ENCODE measurements at places on chromosomes 1 and 21.
A peak's percentile ranks its signal among the peaks of the same experiment; 100 is the strongest.

- no peak for DNase-seq
Observed at GRCh38 chr1:8858888-8859706, 19.4 kb downstream of the ENO1 start.

DNA sequence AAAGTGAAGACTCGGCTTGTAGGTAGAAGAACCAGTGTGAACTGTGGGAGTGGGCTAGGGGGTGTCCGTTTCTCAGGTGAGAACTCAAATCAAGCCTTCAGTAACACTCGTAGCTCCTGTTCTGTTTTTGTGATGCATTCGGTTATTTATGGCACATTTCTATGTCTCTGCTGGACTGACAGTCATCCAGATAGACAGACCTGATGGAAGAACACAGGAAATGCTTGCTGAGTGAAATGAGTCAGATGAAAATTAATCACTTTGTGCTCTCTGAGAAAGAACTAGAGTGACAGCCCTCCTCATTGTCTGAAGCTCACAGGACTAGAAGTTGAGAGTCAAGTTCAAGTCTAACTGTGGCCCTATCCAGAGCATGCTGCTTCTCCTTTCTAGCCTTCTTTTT, 360.1 kb upstream of the PLXNA2 start:
- DNase-seq: peak; percentile 1

DNA sequence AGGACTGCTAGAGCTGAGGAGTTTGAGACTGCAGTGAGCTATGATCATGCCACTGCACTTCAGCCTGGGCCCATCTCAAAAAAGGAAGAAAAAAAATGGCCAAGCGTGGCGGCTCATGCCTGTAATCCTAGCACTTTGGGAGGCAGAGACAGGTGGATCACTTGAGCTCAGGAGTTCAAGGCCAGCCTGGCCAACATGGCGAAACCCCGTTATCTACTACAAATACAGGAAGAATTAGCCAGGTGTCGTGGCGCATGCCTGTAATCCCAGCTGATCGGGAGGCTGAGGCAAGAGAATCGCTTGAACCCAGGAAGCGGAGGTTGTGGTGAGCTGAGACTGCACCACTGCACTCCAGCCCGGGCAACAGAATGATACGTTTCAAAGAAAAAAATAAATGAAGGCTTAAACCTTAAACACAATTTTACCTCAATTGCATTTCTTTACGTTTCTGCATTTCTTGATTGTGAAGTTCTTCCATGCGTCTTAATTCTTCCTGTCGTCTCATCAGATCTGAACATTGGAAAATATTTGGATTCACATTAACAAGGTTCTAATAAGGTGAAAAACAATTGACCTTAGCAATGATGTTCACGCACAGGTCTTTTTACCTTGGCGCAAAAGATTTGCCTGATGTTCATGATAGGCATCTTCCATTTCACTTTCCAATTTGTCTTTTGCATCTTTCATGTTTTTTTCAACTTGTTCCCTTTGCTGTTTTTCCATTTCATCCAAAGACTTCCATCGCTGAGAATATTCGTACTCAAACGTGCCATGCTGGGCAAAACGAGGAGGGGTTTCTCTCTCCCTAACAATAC, 4.2 kb downstream of the SFPQ start:
- no peak for DNase-seq

DNA sequence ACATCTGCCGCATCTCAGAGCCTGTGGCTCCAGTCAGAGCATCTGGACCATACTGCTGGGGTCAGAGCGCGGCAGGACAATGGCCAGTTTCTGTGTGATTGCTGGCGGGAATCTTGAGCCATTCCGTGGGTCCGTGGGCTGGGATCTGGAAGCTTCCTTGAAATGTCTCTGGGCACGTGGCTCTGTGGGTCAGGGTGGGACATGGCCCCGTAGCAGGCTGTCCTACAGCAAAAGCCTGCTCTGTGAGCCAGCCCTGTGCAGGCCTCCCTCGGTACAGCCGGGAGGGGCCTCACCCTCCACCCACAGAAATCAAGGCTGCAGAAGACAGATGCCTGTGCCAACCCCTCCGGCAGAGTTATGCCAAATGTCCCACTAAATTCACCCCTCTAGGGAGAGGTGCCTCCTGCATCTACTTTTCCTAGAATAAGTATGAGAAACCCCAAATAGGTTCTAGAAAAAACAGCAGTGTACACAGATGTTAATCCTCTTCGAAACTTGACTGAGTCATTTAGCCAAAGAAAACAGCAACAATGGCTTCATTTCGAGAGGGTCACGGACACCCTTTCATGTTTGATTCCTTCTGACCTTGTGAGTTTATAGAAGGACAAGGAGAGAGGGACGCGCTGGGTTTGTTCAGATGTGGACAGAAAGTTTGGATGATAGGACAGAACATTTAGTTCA, 27.8 kb downstream of the COL18A1 start:
- no peak for DNase-seq

GRCh38 chr21:17388226-17388625, 124.6 kb upstream of the CXADR start:
- DNase-seq: no peak

GRCh38 chr21:43726686-43727518, 8.0 kb downstream of the PDXK start:
- DNase-seq: no peak

DNA sequence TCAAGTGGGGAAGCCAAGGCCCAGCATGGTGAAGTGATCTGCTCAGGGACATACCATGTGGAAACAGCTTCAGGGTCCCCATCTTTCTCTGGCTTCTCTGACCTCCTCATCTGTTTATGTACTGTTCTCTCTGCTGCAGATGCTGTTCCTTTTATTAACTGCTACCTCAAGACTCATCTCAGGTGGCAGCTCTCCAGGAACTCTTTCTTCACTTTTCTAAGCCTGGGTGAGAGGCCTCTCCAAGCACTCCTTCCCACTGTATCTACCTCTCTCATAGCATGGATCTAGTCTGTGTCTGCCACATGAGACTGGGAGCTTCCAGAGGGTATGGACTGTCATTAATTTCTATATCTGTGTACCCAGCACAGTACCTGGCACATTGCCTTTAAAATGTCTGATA, 73.4 kb upstream of the PPM1J start:
- DNase-seq: no peak

DNA sequence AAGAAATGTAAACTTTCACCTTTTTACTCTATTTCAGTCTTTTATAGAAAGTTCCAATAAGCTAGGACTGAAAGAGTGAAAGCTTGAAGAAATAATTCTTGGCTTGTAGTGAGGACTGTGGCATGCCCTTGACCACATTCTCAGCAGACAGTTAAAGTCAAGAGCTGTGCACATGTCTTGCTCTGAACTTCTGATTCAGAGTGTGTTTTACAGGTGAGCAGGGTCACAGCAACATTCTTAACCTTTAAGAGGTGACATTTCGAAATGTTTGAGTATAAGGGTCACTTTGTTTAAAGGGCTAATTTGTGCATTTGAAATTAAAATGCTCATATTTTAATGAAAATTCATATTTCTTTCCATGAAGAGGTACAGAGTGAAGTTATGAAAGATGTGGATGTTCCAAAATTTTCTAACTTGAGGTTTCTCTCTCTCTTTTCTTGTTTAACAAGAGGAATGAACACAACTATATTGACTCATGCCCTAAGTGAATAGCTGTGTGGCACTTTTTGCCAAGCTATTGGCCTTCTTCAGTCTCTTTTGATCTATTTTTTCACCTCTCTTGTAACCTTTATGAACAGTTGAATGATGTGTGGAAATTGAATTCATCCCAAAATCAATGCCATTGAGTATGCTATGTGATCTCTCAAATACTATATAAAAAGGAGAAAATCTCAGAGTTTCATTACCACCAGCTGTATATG, 918.1 kb downstream of the ADGRL2 start:
- no peak for DNase-seq

GRCh38 chr1:32242341-32242851, 4.6 kb upstream of the FAM167B start:
- DNase-seq: no peak

GRCh38 chr1:174206148-174206836, 47.0 kb downstream of the RABGAP1L start:
- no peak for DNase-seq

- no peak for DNase-seq
Observed at GRCh38 chr1:197688233-197688632, 87.0 kb downstream of the DENND1B start.

DNA sequence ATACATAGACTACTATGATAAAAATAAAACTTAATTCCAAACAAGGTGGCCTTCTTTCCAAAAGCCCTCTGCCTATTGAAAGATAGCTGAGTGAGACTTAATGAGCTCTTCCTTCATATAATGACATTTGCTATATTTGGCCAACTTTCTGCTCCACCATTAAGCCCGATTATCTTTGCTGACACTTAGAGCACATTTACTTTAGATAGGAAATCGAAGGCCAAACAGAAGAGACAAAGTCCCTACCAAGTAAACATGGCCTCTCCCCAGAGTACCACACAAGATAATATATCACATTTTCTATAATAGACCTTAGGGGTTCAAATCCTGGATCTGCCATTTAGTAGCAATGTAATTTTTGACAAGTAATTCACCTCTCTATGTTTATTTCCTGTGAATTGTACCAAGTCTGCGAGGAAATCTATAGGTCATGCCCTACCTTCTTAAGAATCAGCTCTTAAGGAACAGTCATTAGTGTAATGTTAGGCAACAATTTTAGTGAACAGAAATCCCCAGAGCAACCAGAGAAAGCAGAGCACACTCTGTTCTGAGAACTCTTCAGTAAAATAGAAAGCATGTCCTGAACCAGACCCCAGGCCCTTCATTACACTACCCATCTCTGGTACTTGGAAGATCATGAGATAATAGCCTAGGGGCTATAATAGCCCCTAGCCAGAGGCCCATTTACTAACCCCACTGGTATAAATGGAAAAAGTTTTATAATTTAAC, 17.3 kb upstream of the COA6 start:
- no peak for DNase-seq

- DNase-seq: no peak
Observed at GRCh38 chr1:109399326-109399957, 1.7 kb upstream of the SORT1 start.

GRCh38 chr1:183000167-183000962, 22.9 kb upstream of the LAMC1 start:
- no peak for DNase-seq

DNA sequence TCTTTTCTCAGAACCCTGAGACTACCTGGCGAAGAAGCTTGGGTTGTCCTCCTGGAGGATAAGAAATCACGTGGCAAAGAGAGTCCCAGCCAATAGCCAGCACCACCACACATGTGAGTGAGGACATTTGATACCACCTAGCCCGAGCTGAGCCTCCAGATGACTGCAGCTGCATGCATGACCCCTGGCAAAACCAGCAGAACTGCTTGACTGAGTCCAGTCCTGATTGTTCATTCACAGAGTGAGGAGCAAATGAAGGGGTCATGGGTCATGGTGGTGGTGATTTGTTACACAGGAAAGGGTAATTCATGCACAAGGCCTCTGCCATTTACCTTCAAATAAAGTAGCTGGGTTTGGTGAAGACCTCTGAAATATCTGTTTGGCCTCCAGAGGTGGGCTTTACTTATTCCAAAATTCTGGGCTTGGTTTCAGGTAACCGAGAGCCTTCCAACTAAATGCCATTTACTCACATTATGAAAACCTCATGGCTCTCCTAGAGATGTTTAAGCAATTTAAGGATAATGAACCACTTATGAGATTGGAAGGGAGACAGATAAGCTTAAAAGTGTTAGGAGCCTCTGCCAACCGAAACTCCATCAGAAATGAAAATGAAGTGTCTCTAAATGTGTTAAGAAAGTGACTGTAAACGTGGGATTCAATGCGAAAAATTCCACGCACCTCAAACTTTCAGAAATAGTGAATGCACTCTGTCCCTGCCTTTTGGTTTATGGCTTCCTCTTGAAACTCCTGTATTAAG, 163.3 kb downstream of the SLC35F3 start:
- DNase-seq: no peak

- no peak for DNase-seq
Observed at GRCh38 chr1:218939095-218939494, 234.6 kb upstream of the LYPLAL1 start.

DNA sequence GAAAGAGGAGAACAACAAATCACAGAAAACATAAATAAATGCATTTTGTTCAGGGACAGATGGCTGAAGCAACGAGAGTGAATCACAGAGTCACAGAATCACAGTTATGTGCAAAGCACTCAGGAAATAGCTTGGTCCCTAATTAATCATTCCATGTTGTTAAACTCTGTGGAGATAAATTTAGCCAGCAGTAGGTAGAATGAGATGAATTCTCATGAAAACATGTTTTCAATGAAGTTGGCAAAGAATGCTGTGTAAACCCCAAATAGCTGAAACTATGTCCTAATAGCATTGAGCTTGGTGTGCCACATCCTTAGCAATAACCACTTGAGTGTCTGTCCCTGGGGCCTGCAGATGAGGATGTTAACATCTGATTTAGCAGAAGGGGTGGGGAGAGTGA, 20.4 kb downstream of the LEPR start:
- DNase-seq: no peak

DNA sequence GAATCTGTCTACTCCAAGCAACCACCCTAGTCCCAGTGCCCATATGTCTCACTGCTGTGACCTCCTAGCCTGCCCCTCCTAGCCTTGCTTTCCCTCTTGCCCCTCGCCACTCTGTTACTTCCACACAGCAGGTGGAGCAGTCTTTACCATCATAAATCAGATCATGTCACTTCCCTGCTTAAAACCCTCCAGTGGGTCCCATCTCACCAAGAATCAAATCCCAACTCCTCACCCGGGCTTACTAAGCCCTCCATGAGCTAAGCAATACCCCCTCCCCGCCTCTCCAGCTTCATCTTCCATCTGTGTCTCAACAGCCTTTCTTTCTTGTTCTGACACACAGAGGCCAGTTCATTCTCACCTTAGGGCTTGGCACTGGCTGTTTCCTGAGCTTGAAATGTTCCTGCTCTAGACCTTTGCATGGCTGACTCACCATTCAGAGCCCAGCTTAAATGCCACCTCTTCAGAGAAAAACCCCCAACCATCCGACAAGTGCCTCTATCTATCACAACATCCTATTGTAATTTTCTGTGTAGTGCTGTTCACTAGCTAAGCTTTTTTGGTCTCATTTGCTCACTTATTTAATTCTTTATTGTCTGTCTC, 22.3 kb downstream of the KNCN start:
- DNase-seq: no peak

GRCh38 chr1:160633330-160633903, 13.4 kb downstream of the SLAMF1 start:
- DNase-seq: no peak

- no peak for DNase-seq
Observed at GRCh38 chr1:90534116-90534515, 183.0 kb downstream of the BARHL2 start.

- DNase-seq: no peak
Observed at GRCh38 chr1:244139655-244140054, 88.6 kb downstream of the ZBTB18 start.

Data from activated T-cell treated with anti-CD3 and anti-CD28 coated beads for 48 hours (primary cell).